ENCODE measurements at places on chromosomes 6 and 20. TPM values are rescaled to one million over a fixed set of nuclear protein-coding genes. Genes with fewer than 3 reads are reported as not detected.

DNA sequence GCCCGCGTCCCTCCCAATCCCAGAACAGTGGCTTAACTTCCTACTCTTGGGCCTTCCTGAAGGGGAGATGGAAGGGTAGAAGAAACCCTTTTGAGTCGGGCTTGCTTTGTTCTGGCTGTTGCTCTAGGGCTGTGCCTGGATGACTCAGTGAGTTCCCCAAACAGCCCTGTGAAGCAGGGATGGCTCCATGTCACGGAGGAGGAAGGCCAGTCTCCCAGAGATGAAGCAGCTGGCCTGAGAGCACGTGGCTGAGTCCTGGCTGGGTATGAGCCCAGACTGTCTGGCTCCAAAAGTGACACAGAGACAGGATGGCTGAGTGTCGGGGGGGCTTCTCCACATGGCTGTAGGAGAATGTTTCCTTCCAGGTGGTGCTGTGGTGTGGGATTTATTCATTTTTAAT lies 4.6 kb downstream of the SYTL3 start:
- no peak for DNase-seq

- DNase-seq = no peak
These were observed 67.0 kb upstream of the PDE7B start for GRCh38 chr6:135784507-135784906.

DNA sequence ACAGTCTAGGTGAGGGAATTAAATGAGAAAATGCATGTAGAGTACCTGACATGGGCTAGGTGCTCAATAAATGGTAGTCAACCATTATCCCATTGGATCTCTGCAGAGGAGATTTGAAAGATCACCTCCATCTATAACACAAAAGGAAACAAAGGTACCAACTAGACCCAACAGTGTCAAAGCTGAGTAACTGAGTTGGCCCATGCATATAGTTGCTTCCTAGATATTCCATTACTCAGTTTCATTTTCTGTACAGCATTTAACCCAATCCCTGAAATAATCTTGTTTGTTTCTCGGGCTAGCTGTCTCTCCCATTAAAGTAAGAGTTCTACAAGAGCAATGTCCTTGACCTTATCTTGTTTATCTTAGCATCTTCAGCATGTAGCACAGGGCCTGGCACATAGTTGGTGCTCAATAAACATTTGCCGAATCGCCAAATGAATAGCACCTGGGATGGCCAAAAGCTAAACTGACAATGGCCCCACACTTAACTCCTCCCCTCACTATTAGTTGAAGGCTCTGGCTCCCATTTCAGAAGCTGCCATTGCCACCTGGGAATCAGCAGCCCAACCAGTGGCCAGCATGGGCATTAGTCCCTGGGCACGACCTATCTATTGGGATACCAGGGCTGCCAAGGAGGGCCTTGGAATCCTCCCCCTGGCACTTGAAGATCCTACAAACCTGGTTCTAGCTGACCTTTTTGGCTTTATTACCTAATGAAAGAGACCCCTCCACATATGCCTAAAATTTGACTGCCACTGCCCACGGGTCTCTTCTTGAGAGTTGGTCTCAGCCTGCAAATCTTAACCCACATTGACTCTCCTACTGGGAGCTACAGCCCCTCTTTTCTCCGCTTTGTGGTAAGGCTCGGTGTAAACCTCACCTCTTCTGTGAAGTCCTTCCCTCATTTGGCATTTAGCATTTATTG lies 22.6 kb downstream of the BCL2L1 start:
- DNase-seq = no peak

DNA sequence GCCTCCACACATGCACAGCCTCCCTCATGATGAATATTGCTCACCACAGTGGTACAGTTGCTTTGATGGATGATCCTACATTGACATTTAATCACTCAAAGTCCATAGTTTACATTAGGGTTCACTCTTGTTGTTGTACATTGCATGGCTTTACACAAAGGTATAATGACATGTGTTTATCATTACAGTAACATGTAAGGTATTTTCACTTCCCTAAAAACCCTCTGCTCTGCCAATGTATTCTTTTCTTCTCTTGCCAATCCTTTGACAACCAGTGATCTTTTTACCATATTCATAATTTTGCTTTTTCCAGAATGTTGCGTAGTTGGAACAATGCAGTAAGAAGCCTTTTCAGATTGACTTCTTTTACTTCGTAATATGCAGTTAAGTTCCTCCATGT lies 166.6 kb upstream of the KHDRBS2 start:
- no peak for DNase-seq

DNA sequence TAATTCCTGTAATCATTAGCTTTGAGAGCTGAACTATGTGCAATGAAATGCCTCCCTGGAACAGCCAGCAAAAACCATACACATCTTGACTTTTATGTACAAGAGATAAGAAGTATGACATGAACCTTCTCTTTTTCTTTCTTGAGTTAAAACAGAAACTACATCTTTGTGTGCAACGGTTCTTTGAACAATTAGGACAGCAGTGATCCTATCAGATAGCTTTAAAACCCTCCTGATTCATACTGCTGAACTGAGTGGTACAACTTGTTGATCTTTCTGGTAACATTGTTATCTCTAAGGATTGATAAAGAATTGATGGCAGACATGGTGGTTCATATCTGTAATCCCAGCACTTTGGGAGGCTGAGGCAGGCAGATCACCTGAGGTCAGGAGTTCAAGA lies 43.4 kb downstream of the TRAF3IP2 start:
- DNase-seq = no peak

GRCh38 chr20:15673206-15673605 lies 900.0 kb downstream of the KIF16B start:
- DNase-seq = no peak

DNA sequence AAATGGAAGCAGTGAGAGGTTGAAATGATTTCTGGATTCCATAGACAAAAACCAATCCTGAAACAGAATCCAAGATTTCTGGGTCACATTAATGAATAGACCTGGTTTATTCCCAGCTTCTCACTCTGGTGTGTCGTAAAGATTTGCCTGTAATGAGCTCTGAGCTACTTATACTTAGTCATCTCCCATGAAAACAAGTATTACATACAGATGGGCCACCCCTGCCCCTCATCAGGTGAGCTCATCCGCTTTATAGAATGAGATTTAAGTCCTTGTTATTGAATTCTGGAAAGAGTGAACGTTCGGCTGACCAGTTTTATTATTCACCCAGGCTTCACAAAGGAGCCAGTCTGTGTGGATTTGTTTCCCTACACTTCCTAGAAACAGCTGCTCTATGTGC lies 47.1 kb upstream of the TMEM181 start:
- DNase-seq = no peak

DNA sequence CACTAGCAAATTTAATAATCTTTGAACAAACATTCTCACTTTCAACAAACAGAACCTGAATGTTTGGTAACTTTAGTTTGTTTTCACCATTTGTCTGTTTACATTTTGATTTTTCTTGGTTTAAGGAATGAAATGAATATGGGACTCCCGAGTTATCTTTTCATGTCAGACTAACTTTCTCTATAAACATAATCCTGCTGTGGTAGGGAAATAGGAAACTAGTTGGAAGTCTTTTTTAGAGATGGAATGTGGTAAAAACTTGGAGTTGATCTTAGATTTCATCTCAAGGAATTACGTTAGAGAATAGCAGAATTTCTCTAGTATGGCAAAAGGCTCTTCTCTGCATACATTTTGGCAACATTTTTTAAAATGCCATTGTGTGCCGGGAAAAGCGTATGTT lies 206.5 kb downstream of the CDKAL1 start:
- DNase-seq = no peak

DNA sequence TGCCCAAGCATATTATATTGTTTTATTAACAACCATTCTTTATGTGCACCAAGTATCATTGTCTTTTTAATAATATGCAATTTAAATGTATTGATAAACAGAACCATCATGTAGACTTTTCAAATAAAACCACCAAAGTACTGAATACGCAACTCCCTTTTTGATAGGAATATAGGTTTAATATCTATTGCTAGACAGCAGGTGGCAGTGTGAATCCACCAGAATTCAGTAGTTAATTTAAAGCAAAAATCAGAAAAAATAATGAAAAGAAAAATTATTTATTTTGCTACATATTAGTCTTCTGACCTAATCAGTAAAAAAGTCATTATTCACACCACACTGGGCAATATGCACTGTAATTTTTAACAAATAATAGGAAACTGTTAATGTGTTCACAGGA lies 143.7 kb downstream of the KLHL32 start:
- no peak for DNase-seq

- DNase-seq = no peak
These were observed 111.8 kb upstream of the CENPW start for GRCh38 chr6:126227833-126228702.

DNA sequence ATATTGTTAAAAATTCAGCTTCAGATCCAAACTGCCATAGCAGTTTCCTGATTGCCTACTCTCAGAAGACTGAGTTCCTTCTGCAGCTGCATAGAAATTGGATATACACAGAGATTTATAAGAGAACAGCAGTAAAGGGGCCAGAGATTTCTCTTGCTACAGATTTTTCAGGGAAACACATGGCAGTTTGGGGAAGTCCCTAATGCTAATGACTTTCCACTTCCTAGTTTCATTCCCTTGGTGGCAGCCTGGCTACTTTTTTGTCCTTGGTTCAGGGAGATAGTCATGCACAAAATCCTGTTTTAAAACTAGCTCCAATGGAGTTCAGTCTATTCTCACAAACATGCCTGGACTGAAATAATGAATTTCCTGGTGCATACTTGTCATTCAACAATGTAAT lies 125.3 kb upstream of the PLCB4 start:
- DNase-seq = no peak

DNA sequence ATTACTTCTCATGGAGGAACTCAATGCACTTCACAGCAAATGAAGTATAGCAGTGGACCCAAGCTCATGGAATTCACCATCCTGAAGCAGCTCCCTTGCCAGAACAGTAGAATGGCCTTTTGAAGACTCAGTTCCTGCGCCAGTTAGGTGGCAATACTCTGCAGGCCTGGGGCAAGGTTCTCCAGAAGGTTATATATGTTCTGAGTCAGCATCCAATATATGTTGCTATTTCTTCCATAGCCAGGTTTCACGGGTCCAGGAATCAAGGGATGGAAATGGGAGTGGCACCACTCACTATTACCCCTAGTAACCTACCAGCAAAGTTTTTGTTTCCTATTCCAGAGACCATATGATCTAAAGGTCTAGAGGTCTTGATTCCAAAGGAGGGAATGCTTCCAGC lies 56.4 kb upstream of the CNKSR3 start:
- no peak for DNase-seq

- DNase-seq = no peak
These were observed 103.2 kb upstream of the TNFAIP3 start for GRCh38 chr6:137763886-137764285.

DNA sequence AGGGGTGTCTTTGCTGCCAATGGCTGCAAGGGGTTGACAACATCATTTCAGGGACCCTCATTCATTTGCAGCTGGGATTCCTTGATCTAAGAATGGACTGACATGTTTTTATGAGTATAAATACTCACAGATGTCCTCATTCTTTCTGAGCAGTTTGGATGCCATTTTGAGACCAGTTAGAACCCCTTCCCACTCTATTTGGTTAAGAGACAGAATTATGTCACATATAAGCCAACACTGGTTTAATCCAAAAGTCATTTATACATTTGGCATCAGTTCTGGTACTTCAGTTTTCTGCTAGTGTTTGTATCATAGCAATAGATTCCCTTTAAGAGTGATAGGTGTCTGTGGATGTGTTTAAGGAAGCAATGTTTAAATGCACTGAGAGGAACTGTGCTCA lies 248.8 kb downstream of the SAMD5 start:
- no peak for DNase-seq

- DNase-seq = no peak
These were observed 31.4 kb upstream of the CEP162 start for GRCh38 chr6:84258866-84259265.

DNA sequence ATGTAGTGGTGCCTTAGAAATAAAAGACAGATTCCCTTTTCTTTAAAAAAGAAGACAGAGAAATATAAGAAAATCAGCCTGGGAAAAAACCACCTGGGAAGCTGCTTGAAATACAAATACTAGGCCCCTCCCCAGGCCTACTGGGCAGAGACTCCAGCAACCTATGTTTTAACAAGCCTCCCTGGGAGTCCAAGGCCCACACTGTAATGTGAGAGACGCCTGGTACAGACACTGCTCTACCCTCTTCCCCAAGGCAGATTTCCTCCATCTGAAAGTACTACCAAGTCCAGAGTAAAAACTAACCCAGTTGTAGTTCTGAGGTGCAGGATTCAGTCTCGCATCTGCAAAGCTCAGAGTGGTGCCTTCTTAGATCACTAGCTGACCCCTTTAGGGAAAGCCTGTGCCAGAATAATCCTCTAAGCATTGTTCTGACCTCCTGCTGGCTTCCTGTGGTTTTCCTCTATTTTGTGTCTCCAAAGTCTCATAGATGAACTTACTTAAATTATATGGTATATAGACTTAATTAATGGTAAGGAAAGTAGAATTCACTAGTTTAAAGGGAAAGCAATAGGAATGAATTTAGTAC lies 270.2 kb upstream of the SLC35B3 start:
- no peak for DNase-seq

GRCh38 chr6:103269581-103269980 lies 1590.1 kb downstream of the HACE1 start:
- no peak for DNase-seq

- no peak for DNase-seq
These were observed 413.0 kb downstream of the PREX1 start for GRCh38 chr20:48414786-48415185.

GRCh38 chr20:22098511-22098910 lies 393.0 kb downstream of the PAX1 start:
- DNase-seq = no peak

- no peak for DNase-seq
These were observed 110.5 kb downstream of the IRF4 start for GRCh38 chr6:501891-502601.

ENPP5 gene
- total RNA-seq = 5.3 TPM

MAFB gene
- 7.3 TPM for total RNA-seq

MRAP2 gene
- total RNA-seq = 7.7 TPM

SIM1 gene
- total RNA-seq = not detected

TRAPPC3L gene
- under 0.01 TPM for total RNA-seq

LPA gene
- total RNA-seq = 1.2 TPM

LAMA2 gene
- total RNA-seq = 11.4 TPM

COL19A1 gene
- total RNA-seq = 3.7 TPM

CLVS2 gene
- 34.2 TPM for total RNA-seq

C6orf163 gene
- total RNA-seq = 4.9 TPM

TTLL9 gene
- total RNA-seq = 1.2 TPM

HSPA12B gene
- total RNA-seq = 2.4 TPM

SLC12A5 gene
- total RNA-seq = 18.8 TPM

FAM217A gene
- total RNA-seq = not detected

CST7 gene
- total RNA-seq = not detected

RSPO3 gene
- total RNA-seq = 36.7 TPM

Measured in frontal cortex (tissue), 4 donors.